Stimulated activated CD8-positive, alpha-beta memory T cell treated with anti-CD3 and anti-CD28 coated beads, Interleukin-4, amount 100 ng/mL, for 4 hours (primary cell): ENCODE measurements at places on chromosomes 4 and X.

DNA sequence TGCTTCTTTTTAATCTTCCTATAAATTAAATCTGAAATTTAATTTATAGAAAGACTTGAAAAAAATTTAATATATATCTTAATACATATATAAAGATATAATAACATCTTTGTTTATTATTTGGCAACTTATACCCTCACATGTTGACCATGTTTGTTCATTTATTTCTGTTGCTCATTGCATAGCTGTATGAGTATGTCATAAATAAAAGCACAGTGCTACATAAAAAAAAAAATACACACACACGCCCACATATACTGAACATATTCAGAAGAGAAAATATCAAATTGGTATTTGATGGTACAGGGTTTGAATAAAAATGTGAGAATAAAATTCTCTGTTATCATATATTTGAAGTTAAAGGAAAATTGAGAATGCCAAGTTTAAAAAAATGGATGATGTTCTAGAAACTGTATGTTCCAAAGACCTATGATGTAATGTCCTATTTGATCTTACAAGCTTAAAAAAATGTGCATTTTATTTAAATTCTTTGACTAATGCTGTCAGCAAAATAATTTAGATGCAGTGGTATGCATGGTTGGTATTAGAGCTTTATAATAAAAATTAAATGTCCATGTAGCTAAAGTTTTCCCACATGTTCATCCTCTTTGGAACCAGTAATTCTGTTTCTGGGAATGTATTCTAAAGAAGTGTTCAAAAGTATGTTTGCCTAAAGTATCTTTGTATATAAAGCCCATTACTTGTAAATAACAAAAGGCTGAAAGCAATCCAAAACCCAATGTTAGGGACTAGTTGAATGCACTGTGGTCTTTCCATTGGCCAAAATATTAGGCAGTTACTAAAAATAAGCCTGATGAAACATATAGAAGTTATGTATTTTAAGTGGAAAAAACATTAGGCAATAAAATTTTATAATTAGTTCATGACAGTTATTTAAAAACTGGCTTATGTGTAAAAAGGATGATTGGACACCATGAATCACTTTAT lies 12.9 kb downstream of the TMEM184C start:
- no peak for DNase-seq

GRCh38 chr4:126604268-126604867 lies 1028.4 kb upstream of the INTU start:
- no peak for DNase-seq

- no peak for DNase-seq
These were observed 28.5 kb upstream of the PTPN13 start for GRCh38 chr4:86565651-86566050.

DNA sequence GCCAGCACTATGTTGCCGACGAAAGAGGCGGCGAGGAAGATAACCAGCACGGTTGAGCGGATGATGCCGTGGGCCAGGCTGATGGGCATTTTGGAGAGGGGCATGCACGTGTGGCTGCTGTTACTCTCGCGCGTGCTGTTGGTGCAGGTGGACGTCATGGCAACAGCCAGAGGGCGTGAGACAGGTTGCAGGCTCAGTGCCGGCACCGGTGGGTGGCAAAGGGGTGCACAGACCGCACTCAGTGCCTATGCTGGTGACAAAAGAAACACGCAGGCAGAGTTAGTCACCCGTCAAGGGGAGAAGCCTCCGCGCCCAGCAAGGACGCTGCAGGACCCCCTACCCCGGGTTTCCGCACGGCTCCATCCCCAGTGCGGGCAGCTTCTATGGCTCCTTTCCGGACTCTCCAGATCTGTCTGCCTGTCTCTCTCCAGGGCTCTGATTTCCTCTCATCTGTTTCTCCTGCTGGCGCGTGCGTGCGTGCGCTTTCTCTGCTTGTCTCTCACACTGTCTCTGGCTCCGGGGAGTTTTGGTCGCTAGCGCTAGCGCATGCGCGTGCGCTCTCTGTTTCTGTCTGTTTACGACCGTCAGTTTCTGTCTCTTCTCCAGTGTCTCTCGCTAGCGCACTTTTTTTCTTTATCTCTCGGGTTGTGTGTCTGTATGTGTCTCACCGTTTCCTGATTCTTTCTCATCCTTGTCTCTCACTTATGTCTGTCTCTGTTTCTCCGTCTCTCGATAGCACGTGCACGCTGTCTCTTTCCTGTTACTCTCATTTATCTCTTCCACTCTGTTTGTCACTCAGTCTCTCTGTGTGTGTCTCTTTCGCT lies 2.1 kb downstream of the GPR101 start:
- no peak for DNase-seq

DNA sequence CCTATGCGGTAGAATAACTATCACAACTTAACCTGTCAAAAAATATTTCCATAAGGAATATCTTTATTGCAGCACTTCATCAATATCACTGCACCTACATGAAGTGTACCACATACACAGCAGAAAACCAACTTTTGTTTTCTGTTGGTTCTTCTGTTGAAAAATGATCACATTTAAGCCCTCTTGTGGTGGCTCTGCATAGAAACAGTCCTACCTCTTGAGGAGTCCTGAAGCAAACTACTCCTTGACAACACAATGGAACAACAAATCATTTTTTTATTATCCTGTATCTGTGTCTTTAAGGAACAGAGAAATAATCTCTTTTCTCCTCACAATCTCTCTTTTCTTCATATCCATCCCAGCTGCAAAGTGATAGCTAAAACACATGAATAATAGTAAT lies 39.8 kb upstream of the ATOH1 start:
- DNase-seq = no peak

DNA sequence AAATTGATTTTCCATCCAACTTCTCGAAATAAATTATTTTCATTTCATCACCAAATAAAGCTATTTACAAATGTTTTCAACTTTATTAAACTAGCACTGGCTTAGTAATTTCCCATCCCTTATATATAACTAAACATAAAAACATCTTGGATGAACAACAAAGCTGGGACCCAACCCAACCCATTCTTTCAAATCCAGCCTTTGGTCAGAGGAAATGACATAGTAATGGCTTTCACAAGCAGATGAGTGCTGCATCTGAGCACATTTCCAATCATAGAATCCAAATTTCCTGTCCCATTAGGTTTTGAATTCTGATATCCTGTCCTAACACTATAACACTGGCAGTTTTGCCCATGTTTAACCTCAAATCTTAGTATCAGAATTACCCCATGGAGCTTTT lies 7.9 kb upstream of the EMCN start:
- DNase-seq = no peak
